NCI-H82 (cell line): ENCODE measurements at places on chromosomes 2 and 18.
A peak's percentile ranks its signal among the peaks of the same experiment; 100 is the strongest.

DNA sequence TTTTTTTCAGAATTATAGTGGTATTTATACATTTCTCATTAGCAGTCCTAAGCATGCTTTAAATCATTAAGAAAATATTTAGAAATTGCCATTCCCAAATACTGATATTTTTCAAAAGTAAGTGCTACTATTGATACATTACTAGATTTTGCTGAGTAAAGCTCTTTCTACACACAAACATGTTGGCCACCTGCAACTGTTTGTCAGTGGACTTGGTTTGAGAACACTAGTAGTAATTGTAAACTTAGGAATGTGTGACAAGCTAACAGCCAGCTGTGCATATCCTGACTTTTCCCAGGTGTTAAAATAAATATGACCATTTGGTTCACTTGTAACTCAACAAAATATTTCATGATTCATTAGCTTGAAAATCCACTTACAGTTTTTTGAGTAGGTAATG lies 103.1 kb downstream of the MSTN start:
- no peak for DNase-seq

DNA sequence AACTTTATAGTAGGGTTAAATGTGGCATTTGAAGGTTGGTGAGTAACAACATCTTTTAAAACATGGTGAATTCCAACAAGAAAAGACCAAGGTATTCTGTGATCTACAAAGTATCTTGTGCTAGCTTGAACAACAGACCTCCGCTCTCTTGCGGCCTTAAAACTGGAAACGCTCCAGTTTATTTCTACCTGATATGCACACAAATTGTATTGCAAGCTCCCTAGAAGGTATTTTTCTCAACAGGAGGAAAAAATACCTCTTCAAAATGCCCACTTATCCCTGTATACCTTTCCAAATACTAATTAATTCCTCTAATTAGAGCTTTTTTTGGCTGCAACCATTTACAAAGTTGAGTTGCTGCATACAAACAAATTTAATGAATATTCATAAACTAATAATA lies 69.5 kb downstream of the KCNH7 start:
- no peak for DNase-seq

DNA sequence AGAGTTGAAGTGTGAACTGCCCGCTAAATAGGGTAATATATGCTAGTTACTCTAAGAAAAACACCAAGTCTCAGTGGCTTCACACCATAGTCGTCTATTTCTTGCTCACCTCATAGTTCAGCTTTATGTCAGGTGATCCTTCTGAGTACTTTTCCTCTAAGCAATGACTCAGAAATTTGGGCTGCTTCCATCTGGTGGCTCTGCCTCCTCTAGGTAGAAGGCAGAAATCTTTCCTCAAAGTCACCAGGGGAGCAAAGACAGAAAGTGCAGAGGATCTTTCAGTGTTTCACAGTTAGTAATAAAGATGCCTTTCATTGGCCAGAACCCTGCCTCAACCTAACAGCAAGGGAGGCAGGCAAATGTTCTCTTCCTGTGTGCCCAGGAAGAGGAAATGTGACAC lies 17.3 kb downstream of the CDH20 start:
- no peak for DNase-seq

DNA sequence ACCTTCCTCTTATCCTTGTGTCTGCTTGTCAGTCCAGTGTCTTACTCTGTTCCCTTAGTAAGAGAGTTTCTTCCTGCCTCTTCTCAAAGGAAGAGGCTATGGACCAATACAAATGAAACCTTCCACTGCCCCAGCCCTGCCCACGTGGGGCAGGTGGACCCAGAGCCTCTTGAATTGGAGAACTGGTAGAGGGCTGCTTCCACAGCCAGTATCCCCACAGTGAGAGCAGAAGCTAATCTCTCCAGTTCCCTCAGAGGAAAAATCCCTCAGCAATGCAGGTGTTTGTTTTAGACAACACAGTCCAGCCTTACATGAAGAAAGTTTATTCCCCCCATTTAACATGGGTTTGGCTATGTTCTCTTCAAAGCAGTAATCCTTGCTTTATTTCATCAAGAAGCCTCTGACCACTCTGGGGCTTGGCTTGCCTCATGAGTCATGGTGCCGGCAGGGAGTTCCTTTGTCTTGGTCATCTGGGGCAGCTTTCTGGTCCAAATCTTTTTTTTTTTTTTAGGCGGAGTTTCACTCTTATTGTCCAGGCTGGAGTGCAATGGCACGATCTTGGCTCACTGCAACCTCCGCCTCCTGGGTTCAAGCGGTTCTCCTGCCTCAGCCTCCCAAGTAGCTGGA lies 6.5 kb upstream of the CYBRD1 start:
- no peak for DNase-seq

- DNase-seq, result no peak
Measured at GRCh38 chr2:191831410-191831994, 15.4 kb downstream of the CAVIN2 start.

GRCh38 chr2:692767-693166 lies 15.6 kb upstream of the TMEM18 start:
- no peak for DNase-seq

- no peak for DNase-seq
Measured at GRCh38 chr2:45554742-45555140, 56.3 kb downstream of the SRBD1 start.

- no peak for DNase-seq
Measured at GRCh38 chr2:120203251-120204021, 19.8 kb downstream of the TMEM185B start.

GRCh38 chr2:211793690-211794089 lies 744.9 kb downstream of the ERBB4 start:
- no peak for DNase-seq

DNA sequence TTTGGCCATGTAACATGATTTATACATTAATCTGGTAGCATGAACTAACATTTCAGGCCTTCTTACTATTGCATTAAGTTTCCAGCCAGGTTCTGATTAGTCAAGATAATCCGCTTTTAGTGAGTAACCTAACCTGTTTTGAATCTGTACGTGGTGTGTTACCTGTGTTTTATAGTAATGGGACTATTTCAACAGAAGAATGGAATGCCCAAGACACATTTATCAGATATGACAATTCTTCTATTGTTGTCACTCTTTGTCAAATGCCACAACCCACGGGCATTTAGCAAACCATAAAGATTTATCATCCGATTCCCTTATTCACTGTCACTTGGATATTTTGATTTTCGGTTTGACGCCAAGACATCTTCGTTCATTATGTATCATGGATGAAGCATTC lies 117.9 kb downstream of the ETAA1 start:
- no peak for DNase-seq

DNA sequence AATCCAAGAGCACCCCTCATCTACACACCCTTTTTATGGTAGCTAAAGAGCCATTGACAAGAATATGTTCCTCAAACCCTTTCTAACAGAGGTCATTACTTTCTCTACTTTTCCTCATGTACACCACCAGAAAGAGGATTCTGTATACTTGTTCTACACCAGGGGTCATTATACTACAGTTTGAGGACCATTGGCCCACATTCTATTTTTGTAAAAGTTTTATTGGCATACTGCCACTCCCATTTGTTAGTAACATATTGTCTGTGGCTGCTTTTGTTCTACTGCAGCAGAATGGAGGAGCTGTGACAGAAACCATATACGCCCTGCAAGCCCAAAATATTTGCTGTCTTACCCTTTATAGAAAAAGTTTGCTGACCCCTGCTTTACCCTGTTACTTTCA lies 14.3 kb downstream of the HTR2B start:
- no peak for DNase-seq

DNA sequence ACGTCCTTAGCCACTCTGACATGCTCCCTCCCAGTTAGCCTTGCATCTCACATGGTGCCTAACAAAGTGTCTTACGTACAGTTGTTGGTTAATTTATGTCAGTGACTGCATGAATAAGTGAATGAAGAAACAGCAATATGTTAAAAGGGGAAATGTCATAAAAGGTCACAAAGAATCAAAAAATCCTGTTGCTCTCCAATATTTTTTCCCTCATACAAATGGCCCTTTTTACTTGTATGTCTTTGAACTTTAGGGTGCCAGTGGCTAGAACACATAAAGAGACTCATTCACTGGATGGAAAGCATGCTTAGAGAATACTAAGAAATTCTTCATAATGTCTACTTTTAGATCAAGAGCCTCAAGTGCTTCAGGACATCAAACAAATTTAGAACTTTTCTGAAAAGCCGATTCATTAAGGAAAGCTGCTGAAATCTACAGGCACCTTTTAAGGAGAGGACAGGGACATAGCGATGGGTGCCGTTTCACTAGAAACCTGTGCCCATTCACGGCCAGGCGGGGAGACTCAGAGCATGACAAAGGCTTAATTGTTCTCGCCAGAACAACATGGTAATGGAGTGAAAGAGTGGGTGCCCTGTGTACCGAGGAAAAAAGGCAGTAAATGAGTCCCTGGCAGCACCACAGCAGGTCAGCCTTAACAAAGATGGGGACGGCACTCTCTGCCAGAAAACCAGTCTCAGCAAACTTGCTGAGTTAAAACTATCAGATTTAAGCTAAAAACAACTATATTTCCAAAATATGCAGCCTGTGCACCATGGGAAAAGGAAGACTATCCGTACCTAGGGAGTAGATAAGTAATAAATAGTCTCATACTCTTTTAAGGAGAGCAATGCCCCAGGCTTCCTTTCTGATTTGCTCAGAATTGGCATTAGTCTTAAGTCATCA lies 71.6 kb upstream of the SPTBN1 start:
- no peak for DNase-seq

DNA sequence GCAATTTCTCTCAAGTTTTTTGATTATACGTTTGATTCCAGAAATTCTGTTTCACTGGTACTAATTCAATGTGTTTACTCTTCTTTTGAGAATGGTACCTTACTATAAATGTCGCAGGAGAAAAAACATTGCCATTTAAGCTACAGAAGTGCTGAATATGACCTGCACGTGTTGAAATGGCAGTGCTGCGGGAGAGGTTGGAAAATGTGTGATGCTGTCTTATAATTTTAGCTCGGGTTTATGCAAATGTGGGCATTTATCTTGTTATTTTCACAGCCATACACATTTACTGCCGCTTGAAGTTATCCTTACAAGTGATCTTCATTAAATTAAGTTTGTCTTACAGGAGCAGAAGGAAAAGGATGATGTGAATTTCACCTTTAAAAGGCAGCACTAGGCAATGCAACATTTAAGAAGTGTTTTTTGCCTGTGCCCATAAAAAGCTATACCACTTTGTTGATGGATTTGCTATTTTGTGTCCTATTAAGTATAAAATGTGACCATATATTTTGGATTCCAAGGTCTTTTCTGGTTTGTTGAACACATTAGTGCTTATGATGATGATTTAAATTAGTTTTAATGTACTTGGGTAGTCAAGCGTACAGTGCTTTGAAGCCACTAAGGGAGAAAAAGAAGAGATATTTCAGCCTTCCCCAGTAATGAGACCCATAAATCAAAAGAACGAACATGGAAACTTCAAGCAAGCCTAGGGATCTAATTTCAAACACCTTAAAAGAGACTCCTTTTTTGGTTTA lies 112.1 kb downstream of the LTBP1 start:
- no peak for DNase-seq

DNA sequence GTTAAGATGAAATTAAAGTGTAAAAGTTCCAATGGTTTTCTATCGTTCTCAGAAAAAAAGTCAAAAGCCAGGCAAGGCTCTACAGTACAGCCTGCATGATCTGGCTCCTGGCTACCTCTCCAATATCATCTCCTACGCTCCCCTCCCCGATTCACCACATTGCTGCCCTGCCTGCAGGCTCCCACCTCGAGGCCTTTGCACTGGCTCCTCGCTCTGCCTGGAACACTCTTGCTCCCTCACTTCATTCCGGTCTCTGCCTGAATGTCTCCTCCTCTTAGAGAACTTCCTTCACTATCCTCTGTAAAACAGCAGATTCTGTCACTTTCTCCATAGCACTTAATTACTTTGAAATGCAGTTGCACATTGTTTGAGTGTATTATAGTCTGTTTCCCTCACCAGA lies 72.5 kb downstream of the KLF7 start:
- no peak for DNase-seq

- DNase-seq, result no peak
Measured at GRCh38 chr2:111165084-111165483, 44.4 kb downstream of the BCL2L11 start.

DNA sequence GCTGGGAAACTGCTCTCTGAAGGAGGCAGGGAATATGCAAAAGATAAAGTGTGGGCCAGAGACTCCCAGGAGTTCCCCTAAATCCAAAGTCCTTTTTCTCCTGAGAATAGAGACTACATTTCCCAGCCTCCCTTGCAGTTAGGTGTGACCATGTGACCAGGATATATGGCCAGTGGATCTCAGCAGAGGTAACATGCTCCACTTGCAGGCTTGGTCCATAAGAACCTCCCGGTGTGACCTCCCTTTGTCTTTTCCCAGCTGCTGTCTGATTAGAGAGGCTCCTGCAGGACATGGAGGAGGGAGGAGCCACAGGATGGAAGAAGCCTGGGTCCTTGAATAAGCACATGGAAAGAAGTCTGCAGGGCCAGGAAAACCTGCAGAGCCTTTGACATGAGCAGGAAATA lies 76.2 kb downstream of the TGFA start:
- peak; percentile 51 for DNase-seq

- no peak for DNase-seq
Measured at GRCh38 chr2:176172007-176172894, 15.1 kb downstream of the HOXD3 start.

- DNase-seq, result no peak
Measured at GRCh38 chr2:215447056-215447455, 11.2 kb upstream of the FN1 start.

DNA sequence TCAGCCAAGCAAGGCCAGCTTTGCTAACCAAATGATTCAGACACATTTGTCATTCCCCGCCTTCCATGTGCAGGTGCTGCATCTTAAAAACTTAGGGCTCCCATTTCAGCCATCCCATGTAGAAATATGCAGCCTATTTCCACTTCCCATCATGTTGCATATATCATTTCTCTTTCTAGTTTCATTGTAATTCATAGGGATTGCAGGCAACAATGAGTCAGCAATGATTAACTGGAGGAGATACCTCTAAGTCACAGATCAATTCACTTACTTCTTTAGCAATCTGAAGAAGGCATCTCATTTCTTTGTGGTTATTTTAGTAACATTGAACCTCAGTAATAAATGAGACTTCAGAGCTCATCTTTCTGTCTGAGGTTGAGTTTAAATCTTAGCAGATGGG lies 276.1 kb upstream of the PKDCC start:
- DNase-seq, result no peak

DNA sequence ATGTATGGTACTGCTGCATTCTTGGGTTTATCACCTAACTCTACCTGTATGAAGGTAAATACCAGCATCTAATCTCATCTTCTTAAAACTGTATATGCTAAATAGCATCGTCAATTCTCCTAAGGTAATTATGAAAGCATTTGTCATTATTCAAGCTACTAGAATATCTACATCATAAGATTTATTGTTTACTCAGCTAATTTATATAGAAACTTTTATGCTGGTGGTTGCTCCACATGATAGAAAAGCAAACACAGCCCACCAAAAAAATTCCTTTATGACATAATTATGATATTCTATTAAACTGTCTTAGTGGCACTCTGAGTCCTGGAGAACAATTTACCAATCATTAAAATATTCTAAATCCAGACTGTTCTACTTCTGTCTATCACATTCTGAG lies 1226.1 kb upstream of the NRXN1 start:
- DNase-seq, result no peak

DNA sequence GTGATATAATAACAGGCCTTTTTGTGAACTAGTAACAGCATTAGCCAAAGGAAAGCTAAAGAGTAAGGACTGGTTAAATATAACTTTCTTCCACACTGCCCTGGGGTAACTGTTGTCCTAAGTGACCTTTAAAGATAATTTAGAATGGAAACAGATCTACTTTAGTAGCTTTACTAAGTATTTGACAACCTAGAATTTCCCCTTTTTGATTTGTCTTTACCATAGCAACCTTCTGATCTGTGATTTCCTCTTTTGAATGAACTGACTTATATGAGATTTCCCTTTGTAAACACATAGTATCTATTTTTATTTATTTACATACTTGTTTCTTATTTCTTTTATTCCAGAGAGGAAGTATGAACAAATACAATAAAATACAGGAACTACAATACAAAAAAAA lies 10.5 kb upstream of the KLF7 start:
- DNase-seq, result no peak
